ENCODE measurements at places on chromosomes 11 and 22.

DNA sequence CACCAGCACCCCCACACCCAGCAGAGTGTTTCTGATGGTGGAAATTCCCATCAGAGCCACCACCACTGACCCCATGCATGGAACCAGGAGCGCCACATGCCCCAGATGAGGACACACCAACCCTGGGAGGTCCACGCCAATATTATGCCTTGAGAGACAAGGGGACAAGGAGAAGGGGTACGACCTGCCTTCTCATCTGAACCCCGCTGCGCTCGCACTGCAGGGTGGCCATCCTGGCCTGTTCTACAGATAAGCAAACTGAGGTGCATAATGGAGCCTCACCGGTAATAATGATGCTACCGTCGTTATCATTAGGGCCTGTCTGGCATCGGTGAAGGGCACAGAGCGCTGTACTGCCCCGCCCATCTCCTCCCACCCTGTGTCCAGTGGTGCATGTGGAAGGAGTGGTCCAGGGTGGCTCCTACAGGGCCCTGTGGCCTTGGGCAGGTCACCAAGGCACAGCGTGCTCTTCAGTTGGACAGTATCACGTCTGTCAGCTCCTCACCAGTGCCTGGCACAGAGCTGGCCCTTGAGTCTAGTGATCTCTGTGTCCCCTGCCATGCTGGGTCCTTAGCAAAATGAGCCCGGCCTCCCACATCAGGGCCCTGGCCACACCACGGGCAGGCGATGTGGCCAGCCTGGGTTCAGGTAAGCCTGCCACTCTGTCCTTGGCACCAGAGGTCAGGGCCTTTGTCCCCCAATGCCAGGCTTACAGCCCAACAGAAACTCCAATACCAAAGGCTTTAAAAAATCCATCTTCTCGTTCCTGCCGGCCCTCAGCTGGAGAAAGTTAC is 92.2 kb downstream of the PHF21B start:
- DNase-seq: no peak

GRCh38 chr11:128304666-128305485 is 282.5 kb downstream of the ETS1 start:
- DNase-seq: no peak

DNA sequence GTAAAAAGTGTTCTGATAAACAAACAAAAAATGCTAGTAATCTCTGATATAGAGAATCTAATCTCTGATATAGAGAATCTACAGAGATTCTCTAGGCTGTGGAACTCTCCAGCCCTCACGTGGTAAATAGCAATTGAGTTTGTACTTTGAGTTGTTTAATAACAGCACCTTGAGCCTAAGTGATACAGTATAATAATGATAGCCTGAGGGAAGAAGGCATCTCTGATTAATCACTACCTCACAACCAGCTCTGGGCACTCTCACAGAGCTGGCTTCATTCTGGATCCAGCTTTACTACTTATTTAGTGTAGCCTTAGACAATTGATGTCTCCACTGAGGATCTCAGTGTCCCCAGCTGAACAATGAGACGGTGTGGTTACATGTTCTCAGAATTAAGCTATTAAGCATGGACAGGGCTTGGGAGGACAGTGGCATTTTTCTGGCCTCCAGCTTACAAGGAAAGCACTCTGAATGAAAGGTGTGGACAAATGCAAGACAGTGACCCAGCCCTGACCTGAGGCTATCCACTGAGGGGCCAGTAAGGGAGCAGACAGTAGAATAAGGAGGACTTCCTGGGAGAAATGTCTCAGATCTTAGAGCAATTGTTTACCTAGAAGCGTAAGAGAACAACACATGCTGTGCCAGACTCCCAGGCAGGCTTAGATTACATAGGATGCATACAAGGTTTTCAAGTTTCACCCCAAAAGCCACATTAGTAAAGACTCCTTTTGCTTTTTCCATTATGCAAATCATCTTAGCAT is 88.7 kb upstream of the DRD2 start:
- no peak for DNase-seq

- no peak for DNase-seq
These were observed 83.7 kb downstream of the PHF21B start for GRCh38 chr22:44926124-44926475.

GRCh38 chr11:133681901-133682300 is 149.6 kb upstream of the OPCML start:
- no peak for DNase-seq

DNA sequence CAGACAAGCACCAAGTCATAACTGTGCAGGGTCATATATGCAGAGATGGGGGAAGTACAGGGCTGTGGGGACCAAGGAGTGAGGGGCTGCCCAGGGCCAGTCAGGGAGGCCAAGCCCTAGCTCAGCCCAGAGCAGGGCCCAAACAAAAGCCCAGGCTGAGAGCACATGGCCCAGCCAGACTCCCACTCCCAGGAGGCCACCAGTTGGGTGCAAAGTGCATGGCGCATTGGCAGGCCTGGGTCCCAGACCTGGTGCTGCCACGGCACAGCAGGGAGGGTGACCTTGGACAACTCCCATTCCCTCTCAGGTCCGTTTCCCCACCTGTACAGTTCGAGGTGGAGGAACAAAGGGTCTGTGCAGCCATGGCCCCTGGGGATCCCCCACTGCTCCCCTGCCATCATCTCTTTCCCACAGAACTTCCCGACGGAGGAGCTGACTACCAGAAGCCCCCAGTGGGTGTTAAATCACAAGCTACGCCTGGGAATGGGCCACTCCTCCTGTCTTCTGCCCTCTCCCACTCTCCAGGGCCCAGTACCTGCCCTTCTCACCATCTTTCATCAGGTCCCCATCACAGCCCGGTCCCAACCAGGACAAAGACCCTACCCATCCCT is 608 bp downstream of the NIPSNAP1 start:
- DNase-seq: no peak

- no peak for DNase-seq
These were observed 116.8 kb downstream of the TEAD1 start for GRCh38 chr11:12790861-12791616.

DNA sequence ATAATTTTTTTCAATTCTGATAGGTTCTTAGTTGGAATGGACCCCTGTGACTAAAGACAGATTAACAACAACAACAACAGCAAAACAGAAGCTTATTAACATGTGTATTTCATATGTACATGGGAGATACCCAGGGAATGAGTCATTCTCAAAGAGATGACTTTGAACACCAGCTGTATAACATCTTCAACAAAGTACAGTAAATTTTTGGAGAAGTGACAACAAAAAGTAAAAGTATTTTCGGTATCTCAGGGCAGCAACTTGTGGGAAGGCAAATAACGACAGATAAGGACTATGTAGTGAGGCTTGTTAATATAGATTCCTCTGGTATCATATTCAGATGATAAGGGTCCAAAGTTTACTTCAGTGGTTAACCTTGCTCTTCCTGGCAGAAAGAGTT is 573.4 kb upstream of the RAG2 start:
- DNase-seq: no peak

DNA sequence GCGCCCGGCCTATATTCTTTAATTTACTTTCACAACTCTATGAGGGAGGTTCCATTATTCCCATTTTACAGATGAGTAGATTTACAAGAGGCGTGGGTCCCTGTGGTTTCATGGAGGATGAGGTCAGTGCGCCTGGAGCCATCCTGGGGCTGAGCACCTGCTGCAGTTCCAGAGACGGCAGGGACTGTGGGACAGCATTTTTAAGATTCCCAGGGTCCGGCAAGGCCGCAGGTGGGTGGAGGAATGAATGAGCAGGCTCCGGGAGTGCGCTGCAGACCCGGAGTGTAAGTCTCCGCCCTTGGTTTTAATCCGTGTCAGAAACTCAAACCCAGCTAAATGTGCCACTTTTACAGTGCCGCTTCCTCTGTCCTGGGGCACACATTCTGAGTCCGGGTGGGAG is 4.1 kb upstream of the CHRM1 start:
- no peak for DNase-seq

DNA sequence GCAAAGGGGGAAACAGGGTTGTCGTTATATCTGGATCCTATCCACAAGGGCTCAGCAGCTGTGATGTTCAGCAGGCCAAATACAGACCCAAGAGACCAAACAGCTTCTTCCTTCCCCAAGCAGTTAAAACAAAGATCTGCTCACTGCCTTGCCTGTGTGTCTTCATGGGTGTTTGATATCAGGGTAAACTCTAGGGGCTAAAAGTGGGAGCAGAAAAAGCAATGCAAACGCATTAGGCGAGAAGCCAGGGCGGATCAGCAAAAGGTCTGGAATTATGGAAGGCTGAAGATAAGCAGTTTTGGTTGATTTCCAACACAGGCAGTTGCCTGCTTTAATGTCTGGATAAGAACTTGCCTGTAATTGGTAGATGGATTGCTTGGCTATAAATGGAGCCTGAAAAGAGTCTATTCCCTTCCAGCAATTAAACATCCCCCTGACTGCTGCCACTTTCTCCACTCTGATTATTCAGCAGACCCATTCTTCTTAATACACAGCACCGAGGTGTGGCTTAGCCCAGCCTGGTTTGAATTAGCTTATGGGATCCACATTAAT is 126.3 kb downstream of the COMMD9 start:
- DNase-seq: no peak

DNA sequence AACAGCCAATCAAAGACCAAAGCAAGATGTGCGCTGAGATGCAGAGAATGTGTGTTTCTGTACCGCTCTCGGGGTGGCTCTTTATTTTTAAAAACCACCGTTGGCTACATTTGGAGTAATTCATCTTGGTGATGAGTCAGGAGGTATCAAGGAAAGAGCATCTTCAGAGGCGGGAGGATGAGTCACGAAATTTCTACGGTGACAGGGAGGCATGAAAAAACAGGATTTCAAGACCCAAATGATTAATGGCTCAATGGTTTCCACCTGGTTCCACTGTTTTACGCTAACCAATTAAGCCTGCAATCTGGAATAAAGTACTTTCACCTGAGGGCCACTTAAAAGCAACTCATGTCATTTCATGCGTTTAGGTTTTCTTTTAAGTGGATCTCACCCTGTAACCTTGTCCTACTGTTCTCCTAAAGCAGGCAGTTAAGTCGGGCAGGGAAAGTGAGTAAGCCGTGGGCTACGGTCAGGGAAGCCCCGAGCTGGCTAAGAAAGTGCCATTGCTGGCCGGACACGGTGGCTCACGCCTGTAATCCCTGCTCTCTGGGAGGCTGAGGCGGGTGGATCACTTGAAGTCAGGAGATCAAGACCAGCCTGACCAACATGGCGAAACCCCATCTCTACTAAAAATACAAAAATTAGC is 74.6 kb downstream of the CELSR1 start:
- no peak for DNase-seq

DNA sequence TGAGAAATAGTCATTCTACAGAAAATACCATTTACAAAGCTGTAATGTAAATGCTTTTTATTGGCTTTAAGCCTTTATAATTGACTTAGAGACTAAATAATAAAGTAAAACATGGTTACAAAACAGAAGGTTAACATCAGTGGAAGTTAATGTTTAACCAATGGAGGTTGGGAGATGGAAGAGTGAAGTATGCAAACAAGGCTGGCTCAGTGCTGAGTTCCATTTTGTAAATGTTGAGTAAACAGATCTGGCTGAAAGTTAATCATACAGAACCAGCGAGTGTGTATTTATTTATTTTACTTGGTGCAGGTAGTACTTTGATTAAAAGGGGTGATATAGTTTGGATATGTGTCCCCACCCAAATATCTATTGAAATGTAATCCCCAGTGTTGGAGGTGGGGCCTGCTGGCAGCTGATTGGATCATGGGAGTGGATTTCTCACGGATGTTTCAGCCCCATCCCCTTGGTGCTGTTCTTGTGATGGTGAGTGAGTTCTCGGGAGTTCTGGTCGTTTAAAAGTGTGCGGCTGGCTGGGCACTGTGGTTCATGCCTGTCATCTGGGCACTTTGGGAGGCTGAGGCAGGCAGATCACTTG is 827.4 kb downstream of the OPCML start:
- DNase-seq: no peak

- DNase-seq: peak; percentile 64
These were observed 5.9 kb downstream of the CENPM start for GRCh38 chr22:41940832-41941765.

GRCh38 chr11:86801364-86801763 is 1.0 kb downstream of the PRSS23 start:
- no peak for DNase-seq

GRCh38 chr11:72431846-72432245 is 2.5 kb downstream of the CLPB start:
- no peak for DNase-seq

DNA sequence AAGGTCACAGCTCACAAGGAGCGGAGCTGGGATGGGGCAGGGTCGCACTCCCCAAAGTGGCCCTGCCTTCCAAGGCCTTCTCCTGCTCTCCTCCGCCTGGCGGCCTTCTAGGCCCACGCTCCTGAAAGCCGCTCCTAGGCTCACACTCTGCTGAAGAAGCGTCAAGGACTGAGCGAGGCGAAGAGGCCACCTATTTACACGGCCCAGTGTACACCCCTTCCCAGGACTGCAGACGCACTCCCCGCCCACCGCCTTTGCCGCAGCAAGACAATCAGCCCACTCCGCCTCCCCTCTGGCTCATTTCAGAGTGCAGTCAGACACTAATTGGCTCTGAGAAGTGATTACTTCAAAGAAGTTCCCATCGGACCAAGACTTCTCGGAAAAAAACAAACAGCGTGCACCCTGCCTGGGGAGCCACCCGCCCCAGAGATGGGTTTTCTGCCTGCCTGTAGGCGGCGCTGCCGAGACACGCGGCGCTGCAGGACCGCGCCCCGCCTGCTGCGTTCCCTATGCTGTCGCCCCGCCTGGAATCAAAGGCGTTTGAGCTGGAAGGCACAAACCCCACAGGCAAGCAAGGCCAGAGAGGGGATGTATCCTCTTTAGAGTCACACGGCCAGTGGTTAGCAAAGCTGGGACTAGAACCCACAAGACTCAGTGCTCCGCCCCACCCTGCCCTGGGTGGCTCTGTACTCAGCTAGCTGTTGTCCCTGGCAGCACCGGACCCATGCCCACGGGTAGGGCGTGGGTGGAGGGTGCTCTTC is 414.8 kb downstream of the BUD13 start:
- DNase-seq: no peak

- no peak for DNase-seq
These were observed 140.9 kb upstream of the CHORDC1 start for GRCh38 chr11:90363739-90364138.

- DNase-seq: no peak
These were observed 175.6 kb upstream of the TENM4 start for GRCh38 chr11:79616392-79616851.

- no peak for DNase-seq
These were observed 121.5 kb downstream of the ST3GAL4 start for GRCh38 chr11:126476977-126477376.
